ENCODE measurements at places on chromosomes 2 and 18. TPM values are rescaled to one million over a fixed set of nuclear protein-coding genes. Genes with fewer than 3 reads are reported as not detected.

- no peak for DNase-seq
Measured at GRCh38 chr2:186883666-186884065, 34.7 kb upstream of the ZSWIM2 start.

- no peak for DNase-seq
Measured at GRCh38 chr2:207926133-207926988, 99.0 kb downstream of the PLEKHM3 start.

GRCh38 chr18:76973520-76974266 lies 151.3 kb downstream of the ZNF236 start:
- no peak for DNase-seq

DNA sequence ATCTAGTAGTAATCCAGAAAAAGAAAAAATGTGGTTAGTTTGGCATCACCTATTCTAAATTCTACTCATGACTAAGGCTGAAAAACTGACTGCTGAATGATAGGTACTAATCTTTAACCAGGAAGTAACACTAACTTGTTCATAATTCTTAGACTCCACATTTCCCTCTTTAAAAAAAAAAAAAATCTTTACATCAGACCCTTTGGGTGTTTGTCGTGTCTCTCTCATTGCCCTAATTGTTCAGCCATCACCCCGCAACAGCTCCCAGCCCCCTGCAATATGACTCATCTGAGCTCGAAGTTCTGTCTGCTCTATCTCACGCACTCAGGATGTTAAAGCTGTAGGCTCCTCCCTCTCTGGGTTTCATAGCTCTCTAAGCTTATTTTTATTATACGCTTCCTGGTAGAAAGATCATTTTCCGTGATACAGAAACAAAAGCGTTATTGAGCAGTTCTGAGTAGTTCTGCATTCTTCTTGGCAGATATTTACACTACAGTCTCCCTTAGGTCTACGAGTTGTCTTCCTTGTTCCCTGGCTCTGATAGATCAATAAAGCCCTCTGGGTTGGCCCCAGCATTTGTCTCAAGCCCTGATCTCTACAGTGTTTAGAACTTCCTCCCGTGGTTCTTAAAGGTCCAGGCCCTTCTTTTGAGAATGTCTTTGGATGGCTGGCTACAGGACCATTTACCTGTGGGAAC lies 95.6 kb downstream of the TNFRSF11A start:
- DNase-seq, result peak; percentile 76

- no peak for DNase-seq
Measured at GRCh38 chr2:173037245-173038120, 38.2 kb upstream of the MAP3K20 start.

- no peak for DNase-seq
Measured at GRCh38 chr2:177604271-177605065, 211.9 kb downstream of the AGPS start.

Gene SLC23A3
- 3.1 TPM for total RNA-seq
